Iris pigment epithelial cell (primary cell): ENCODE measurements at places on chromosomes 6 and 20.

- no peak for DNase-seq
Observed at GRCh38 chr20:51054233-51054632, 31.3 kb upstream of the KCNG1 start.

DNA sequence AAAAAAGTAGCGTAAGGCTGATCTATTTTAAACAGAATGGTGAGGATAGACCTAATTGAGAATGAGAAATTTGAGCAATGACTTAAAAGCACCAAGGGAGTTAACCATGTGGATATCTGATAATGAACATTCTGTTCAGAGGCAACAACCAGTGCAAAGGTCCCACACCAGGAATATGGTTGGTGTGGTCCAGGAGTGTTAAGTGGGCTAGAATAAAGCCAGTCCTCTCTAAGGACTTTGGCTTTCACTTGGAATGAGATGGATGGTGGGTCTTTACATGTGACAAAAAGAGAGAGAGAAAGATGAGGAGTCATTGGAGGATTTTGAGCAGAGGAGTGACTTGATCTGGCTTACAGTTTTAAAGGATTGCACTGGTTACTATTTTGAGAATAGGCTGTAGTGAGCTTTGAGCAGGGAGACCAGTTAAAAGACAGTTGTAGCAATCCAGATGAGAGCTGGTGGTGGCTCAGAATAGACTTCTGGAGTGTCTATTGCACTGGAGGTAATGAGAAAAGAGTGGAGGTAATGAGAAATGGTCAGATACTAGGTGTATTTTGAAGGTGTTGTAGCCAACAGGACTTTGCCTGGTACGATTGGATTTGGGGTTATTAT is 89.8 kb downstream of the SCAF8 start:
- DNase-seq = no peak

GRCh38 chr6:53734473-53735299 is 60.1 kb upstream of the LRRC1 start:
- DNase-seq = peak; percentile 91

DNA sequence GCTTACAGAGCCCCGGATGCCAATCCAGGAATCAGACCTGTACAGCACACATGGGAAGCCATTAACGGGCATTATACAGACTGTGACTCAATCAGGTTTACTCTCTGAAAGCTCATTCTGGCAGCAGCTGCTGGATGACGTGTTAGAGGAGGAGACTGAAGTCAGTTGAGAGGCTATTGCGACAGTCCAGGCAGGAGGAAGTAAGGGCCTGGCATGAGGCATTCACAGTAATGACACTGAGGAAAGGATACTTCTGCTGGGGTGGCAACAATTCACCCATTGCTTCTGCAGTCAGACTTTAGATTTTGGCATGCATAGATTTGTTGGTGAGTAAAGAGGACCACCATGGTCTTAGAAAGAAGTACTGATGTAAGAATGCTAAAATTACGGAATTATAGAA is 151.0 kb upstream of the HEY2 start:
- DNase-seq = peak; percentile 50

DNA sequence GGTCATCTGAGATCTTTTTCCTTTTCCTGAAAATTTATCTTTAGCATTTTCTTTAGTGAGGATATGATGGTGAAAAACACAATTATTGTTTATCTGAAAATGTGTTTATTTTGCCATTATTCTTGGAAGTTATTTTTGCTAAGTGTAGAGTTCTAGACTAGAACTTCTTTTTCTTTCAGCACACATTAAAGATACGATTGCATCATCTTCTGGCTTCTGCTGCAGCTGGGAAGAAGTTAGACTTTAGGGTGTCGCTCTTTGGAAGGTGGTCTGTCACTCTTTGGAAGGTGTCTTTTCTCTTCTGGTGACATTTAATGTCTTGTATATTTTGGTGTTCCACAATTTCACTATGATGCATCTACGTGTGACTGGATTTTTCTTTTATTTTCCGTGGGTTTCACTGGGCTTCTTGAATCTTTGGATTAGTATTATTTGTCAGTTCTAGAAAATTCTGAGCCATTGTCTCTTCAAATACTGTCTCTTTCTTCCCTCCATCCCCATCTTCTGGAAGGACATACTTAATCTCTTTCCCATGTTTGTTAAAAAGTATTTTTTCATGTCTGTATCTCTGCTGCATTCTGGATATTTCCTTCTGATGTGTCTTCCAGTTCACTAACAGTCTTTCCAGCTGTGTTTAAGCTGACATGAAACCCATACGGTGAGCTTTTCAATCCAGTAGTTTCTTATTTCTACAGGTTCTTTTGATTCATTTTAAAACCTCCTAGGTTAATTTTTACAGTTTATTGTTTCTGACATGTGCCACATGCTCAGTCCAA is 81.0 kb downstream of the AGPAT4 start:
- no peak for DNase-seq

DNA sequence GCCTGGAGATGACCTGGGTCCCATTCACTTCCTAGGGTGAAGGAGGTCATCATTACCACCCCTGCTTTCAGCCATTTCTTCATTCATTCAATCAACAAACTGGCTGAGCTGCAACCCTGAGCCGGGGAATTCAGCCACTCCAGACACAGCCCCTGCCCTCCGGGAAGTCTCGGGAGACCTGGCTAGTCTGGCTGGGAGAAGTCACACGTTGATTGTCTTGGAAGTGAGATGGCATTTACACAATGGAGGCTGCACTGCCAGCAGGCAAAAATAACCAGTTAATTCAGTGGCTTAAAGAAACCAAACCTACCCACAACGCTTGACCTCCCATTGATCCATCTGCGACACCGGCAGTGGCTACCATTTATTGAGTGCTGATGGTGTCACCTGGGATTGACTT is 2.0 kb upstream of the PMEPA1 start:
- no peak for DNase-seq

GRCh38 chr6:40440053-40440452 is 147.1 kb downstream of the LRFN2 start:
- no peak for DNase-seq

- DNase-seq = peak; percentile 14
Observed at GRCh38 chr6:73873081-73873480, 177.1 kb downstream of the CD109 start.

DNA sequence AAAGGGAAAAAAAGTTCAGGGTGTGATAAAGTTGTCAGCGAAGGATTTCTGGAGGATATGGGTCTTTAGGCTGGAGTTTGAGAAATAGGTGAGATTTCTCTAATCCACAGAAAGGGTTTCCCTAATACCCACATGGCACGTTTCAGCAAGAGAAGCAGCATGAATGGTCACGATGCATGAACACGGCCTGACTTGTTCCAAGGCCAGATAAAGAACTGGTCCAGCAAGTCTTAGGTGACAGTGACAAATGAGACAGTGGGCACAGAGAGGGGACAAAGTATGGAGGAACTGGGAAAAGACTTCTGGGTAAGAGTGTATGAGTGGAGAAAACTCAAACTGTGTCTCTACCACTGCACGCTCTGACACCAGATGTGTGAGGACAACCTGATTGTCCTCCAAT is 262.0 kb upstream of the FOXQ1 start:
- DNase-seq = no peak

DNA sequence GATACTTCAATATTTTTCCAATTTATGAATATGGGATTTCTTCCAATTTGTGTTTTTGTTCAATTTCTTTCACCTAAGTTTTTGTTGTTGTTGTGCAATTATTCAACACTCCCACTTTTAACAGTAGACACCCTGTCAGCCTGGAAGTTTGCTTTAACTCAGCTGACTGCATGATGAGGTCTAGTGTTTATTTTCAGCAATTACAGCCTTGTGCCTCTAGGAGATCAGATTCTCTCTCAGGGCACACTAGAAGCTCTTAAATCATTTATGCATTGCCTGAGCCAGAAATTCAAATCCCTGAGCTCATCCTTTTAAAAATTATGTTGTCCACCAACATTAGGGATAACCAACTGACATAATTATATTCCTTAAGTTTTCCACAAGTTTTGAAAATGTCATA is 85.7 kb downstream of the MRAP2 start:
- DNase-seq = peak; percentile 9

DNA sequence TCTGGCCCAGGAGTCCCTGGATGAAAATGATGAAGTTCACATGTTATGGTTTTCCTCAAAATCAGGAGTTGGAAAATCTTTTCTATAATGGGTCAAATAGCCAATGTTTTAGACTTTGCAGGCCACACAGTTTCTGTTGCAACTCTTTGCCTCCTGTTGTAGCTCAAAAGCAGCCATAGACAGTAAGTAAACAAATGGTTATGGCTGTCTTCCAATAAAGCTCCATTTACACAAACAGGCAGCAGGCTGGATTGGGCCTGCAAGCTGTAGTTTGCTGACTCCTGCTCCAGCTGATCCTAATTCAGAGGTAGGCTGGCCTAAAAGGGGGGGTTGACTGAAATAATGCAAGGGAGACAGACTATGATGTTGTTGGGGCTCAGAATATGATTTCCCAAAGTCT is 33.0 kb downstream of the METTL24 start:
- peak; percentile 86 for DNase-seq
